ENCODE measurements at places on chromosomes 5 and 9. TPM values are rescaled to one million over a fixed set of nuclear protein-coding genes. Genes with fewer than 3 reads are reported as not detected.

DNA sequence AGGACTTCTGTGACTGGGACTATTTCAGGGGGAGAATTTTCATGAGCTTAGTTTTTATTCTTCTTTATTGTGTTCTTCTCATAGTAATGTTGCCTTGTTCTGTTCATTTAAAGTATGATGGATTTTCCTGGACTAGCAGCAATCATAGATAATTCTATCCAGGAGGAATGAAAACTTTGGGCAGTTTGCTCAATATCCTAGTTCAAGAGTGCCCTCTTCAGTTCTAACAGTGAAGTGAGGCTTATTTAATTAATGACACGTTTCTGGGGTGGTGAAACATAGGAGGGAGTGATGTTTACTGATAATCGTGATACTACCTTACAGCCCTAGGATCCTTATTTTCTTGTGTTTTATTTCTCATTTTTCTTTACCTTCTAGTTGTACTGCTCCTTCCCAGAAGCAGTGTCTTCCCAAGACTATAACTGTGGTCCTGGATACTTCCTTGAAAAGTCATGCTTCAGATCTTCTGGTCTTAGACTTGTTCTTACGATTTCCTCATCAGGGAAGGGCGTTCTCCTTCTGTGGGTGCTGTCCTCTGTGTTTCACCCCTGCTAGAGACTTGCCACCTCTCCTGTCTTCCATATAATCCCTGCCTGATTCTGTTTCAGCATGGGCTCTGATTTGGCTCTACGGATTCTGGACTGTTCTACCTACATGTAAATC, 57.4 kb downstream of the CFAP95 start:
- H3K27ac ChIP-seq: no peak overlapping the region
- H3K36me3 ChIP-seq: no peaks in the 10 kb centered on the region
- H3K27me3 ChIP-seq: peaks cover 23% of the 10 kb centered on the region
- DNase-seq: no peak
- H3K4me1 ChIP-seq: no peaks in the 10 kb centered on the region
- H3K4me3 ChIP-seq: no peak overlapping the region

DNA sequence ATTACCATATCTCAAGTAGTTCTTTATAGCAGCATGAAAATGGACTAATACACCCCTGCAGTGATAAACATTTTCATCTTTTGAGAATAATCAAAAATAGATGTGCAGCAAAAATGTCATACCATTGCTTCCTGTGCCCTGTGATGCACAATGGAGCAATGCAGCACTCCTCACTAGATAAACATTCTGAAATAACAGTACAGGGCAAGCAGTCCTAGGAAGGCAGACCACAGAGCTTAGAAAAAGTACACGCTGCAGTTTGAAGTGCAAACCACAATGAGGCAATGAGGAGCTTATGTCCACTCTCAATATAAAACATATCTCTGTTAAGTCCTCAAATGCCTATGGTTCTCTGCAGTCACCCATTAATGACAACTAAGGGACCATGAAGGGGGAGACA, 367.6 kb downstream of the PDE4D start:
- no peak overlapping the region for H3K27ac ChIP-seq
- no peaks in the 10 kb centered on the region for H3K36me3 ChIP-seq
- H3K4me3 ChIP-seq: no peak overlapping the region
- no peaks in the 10 kb centered on the region for H3K27me3 ChIP-seq

GRCh38 chr5:52024359-52024758, 641.1 kb downstream of the ISL1 start:
- H3K27me3 ChIP-seq: no peaks in the 10 kb centered on the region
- H3K27ac ChIP-seq: no peak overlapping the region
- H3K36me3 ChIP-seq: no peaks in the 10 kb centered on the region
- no peak overlapping the region for H3K4me3 ChIP-seq

GRCh38 chr5:110105692-110106091, 416.0 kb downstream of the MAN2A1 start:
- no peaks in the 10 kb centered on the region for H3K36me3 ChIP-seq
- DNase-seq: no peak
- H3K4me3 ChIP-seq: no peak overlapping the region
- H3K27ac ChIP-seq: no peak overlapping the region
- no peaks in the 10 kb centered on the region for H3K27me3 ChIP-seq

DNA sequence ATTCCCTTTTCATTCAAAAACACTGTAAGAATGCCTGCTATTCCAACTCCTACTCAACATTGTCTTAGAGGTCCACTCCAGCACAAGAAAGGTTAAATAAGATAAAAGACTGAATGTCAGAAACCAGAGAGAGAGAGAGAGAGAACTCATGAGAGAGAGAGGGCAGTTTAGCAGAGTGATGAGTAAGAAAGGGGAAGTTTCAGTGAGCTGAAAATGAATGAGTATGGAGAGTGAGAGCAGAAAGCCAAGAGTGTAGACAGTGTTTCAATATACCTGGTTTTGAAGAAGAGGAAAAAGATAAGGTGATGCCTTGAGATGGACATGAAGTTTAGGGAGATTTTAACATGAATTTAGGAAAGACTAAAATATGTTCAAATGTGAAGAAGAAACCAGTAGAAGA, 528.0 kb upstream of the SEMA6A start:
- H3K27ac ChIP-seq: no peak overlapping the region
- DNase-seq: no peak
- no peaks in the 10 kb centered on the region for H3K27me3 ChIP-seq
- H3K4me3 ChIP-seq: no peak overlapping the region
- H3K36me3 ChIP-seq: no peaks in the 10 kb centered on the region

PTGR1 gene
- 1.2 TPM for total RNA-seq
